ENCODE measurements at places on chromosomes 5 and 9. TPM values are rescaled to one million over a fixed set of nuclear protein-coding genes. Genes with fewer than 3 reads are reported as not detected.

The TEX48 gene
- total RNA-seq: not detected

The ZNF608 gene
- 37.5 TPM for total RNA-seq

The ALDH1B1 gene
- 47.5 TPM for total RNA-seq

The PFN3 gene
- total RNA-seq: not detected

The PCDHA10 gene
- 0.06 TPM for total RNA-seq

The SLC23A1 gene
- total RNA-seq: not detected

The SPACA9 gene
- total RNA-seq: 2.0 TPM

The CARTPT gene
- not detected for total RNA-seq

The MLANA gene
- total RNA-seq: not detected

The OR1N2 gene
- not detected for total RNA-seq

GRCh38 chr5:45376417-45376816, 319.8 kb downstream of the HCN1 start:
- DNase-seq: no peak

- DNase-seq: no peak
These were observed at the start of gene QRFP for GRCh38 chr9:130896233-130897014. TSS of gene QRFP (minus strand) at chr9:130896812. CDS start at chr9:130893838, 2,974 bp downstream.

GRCh38 chr5:53543401-53543800, 17.0 kb upstream of the NDUFS4 start:
- no peak for DNase-seq

DNA sequence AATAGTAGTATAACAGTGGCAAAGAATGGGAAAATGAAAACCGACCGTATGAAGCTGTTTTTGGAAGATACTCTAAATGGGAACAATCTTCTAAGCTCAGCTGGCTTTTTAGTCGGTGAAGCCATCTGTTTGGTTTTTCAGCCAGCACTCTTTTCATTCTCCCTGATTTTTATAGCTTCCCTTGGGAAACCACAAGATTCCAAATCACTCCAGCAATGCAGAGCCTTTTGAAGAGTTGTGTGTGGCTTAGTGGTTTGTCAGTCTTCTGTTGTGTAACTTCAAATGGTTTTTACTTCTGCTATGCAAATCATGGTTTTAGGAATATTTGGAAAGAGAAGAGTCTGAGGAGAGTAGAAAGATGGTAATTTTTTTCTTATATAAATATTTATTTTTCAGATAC, 180.7 kb downstream of the KDM4C start:
- DNase-seq: peak; percentile 57

GRCh38 chr5:14869668-14870164, 1.9 kb downstream of the ANKH start:
- DNase-seq: no peak

GRCh38 chr5:9099689-9100088, 446.2 kb downstream of the SEMA5A start:
- DNase-seq: no peak

DNA sequence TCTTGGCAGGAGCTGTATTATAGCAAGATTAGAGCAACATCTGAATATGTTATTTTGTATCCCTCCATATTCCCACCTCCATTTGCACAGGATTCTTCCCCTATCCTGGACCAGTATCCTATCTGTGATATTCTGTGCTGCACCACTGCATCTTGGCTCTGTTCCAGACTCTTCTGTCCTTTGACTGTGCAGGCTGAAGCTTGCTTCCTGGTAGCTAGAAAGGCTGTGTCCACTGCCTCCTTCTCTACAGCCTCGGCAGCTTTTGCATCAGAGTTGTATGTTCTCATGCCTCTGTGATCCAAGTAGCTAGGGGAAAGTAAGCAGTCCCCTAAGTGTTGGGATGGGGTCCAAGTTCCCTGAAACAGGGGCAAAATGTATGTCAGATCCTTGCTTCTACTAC, 104.1 kb downstream of the GAS1 start:
- no peak for DNase-seq

GRCh38 chr5:130386155-130386554, 481.9 kb downstream of the CHSY3 start:
- no peak for DNase-seq

DNA sequence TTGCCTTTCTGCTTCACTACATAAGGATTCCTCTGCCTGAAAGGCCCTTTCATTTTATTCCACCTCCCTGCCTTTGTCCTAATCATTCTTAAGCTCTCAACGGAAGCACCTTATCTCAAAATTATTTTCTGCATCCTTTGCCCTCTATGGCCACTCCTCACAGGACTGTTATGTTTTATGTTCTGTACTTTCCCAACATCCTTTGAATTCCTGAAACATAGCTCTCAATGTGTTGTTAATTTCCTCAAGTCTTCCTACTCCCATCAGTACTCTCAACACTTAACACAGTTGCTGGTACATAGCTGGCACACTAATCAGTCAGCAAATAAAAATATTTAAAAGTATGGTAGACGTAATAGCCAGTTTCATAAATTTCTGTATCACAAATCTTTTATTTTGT, 193.0 kb downstream of the RFX3 start:
- DNase-seq: no peak

GRCh38 chr5:134463176-134463720, 51.6 kb upstream of the CDKN2AIPNL start:
- no peak for DNase-seq

DNA sequence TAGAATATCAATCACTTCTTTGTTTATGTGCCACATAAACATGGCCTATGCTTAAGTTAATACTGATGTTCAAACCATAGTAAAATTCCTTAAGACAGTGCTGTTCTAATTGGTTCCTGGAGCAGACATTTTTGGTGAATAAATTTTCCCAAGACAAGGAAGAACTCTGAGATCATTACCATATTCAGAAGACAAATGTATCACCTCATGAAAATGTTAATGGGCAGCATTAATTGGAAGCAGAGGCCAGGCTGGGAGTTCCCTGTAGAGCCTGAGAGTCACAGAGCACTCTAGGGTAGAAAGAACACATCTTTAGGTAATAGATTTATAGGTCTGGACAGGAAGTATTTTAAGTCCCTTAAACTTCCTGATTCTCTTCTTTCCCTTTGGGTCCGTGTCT, 240.2 kb downstream of the MAN2A1 start:
- DNase-seq: no peak

DNA sequence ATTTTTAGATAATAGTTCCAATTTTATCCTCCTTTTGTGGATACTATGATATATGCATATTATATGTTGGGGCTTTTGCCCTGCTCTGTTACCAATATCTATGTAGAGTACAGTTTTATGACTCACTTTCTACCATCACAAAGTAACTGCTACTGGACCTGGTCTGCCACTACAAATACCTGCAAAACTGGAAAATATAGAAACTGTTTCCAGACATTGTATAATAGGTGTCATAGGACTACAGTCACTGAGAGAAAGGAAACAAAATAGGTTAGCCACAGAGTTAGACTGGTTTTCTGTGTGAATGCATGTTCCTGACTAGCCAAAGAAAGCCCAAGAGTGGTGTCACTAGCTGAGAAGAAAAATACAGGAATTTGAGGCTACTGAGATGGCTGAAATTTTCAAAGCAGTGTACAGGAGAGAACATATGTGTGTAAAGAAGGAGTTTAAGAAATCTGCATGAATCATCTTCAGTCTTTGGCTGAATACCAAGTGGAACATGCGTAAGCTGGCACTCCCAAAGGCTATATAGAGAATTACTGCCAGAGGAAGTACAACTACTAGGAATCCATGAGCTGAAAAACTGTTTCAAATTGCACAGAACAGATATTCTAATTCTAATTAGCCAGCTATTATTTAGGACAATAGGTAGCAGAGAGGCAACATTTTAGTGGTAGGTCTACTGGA, 29.0 kb upstream of the FAM174A start:
- peak; percentile 32 for DNase-seq

- peak; percentile 2 for DNase-seq
These were observed 900.0 kb upstream of the CDH10 start for GRCh38 chr5:25544652-25545249.

DNA sequence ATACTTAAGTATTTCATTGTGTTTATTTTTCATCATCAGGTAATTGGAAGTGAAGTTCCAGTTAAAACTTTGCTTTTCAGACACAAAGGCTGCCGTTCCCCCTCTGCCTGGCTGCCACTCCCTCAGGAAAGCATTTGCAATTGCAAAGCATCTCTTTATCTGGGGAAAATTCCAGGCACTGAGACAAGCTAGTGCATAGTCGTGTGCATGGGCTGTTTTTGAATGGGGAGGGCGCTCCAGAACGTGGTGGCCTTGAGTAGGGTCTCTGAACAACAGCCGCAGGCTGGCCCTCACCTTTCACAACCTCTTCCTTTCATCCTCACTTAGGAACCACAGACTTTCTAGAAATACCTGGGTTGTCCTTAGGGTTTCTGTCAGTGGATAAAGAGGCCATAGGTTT, 285.1 kb upstream of the ADAMTS16 start:
- no peak for DNase-seq

- no peak for DNase-seq
These were observed 976.6 kb upstream of the SEMA6A start for GRCh38 chr5:117551236-117551635.

DNA sequence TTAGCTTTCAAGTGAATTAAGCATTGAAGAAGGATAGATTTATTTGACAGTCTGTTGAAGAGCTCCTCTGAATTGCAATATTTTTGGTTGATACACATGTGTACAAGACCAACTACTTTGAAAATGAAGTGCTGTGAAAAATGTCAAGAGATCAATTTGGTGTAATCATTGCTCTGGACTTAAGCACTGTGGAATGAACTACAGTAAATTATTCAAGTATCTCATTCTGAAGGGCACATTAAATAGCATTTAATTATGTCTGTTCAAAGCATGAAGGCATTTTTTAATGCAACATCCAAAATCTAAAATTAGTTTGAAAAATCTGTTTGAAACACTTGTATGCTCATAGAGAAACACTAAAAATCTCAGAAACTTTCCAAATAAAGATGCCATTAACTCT, 107.5 kb downstream of the CDH18 start:
- no peak for DNase-seq

- DNase-seq: no peak
These were observed 129.4 kb downstream of the GNA14 start for GRCh38 chr9:77518688-77519087.

- no peak for DNase-seq
These were observed 109.5 kb downstream of the C9orf50 start for GRCh38 chr9:129511285-129511900.

DNA sequence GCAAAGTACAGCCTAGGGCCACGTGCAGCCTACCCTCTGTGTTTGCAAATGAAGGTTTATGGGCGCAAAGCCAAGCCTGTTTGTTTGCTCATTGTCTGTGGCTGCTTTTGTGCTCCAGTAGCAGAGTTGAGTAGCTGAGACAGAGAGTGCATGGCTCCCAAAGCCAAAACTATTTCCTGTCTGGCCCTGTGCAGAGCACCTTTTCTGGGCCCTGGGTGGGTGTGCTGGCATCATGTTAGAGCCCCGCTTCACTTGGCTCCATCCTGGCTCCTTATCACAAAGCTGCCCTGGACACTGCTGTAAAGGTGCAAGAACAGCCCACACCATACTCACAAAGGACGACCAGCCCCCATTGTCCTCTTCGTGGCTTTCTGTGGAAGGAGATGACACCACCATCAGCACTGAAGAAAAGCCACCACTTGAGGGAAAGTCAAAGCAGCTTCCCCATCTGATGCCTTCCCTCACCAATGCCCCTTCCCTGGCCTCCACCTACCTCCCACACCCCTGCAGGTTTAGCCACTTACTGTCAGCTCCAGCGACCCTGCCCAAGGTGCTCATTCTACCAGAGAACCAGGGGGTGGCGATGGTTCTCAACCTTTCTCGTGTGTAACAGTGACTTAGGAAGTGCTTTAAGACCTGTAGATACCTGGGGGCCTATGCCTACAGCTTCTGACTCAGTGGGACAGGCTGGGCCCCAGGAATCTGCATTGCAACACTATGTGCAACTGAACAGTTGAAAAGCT, 23.4 kb downstream of the LCP2 start:
- no peak for DNase-seq

DNA sequence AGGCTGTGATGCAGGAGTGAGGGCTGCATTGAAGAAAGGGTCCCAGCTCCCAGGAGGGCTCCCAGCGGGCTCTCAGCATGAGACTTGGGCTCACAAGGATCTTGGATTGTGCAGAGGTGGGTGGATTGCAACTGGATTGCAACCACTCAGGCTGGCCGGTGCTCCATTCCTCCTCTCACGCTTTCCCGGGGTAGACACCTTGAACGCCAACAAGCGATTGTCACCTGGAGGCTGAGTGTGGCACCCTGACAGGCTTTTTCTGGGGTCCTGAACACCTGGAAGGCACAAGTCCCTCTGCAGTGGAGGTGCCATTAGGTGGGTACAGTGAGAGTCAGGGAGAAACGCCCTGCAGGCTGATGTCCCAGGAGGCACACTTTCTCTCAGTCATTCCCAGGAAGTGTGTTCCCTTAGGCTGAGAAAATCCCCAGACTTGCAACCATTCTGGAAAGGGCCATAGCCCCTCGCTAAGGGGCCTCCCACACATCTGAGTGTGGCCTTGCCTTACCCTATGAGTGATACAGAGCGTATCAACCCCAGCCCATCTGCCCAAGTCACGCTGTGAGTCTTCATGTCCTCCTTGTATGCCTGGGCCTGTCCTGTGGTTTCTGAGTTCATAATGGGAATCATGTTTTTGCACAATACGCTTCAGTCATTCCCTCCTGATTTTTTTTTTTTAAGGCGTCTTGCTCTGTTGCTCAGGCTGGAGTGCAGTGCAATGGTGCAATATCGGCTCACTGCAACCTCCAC, 488.1 kb downstream of the IRX1 start:
- DNase-seq: no peak

DNA sequence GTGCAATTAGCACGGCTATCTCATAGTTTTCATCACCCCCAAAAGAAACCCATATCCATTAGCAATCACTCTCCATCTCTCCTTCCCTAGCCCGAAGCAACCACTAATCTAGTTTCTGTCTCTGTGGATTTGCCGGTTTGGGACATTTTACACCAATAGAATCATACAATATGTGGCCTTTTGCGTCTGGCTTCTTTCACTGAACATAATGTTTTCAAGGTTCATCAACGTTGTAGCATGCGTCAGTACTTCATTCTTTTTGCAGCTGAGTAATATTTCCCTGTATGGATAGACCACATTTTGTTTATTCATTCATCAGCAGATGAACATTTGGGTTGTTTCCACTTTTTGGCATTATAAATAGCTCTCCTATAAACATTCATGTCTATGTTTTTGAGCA, 75.4 kb upstream of the TBC1D2 start:
- DNase-seq: no peak

DNA sequence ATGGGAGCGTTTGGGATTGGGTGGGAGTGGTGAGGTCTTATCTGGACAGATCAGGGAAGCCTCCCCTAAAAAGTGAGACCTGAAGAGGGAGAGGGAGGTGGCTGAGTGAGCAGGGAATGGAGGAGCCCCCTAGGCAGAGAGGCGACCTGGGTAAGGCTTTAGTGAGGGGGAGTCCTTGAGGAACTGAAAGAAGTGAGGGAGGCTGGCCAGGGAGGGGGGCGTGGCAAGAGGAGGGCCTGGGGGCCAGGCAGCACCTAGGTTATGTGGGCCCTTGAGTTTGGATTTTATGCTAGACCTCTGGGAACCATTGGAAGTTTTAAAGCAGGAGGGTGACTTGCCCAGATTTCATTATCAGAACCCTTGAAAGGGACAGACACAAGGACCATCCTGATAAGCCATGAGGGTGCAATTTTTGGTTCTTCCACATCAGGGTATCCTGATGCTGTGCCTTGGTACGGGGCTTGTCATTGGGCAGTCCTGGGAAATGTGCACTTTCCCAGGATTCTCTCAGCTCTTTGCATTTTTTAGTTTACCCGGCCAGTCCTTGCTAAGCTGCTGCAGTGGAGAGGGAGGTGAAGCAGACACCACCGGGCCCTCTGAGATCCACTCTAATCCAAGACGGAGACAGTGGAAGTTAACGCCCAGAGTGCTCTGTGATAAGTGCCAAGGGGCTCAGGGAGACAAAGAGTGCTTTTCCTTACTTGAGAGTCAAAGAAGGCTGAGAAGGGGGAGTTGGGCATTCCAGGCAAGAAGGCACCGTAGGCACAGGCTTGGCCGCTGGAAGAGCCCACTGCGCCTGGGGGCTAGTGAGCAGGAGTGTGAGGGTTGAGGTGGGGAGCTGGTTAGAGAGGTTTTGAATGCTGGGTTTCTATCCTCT, 16.1 kb downstream of the GSN start:
- no peak for DNase-seq
